ENCODE measurements at places on chromosomes 6 and 20.

GRCh38 chr6:124433387-124434160 is 528.7 kb upstream of the RNF217 start:
- DNase-seq: no peak

DNA sequence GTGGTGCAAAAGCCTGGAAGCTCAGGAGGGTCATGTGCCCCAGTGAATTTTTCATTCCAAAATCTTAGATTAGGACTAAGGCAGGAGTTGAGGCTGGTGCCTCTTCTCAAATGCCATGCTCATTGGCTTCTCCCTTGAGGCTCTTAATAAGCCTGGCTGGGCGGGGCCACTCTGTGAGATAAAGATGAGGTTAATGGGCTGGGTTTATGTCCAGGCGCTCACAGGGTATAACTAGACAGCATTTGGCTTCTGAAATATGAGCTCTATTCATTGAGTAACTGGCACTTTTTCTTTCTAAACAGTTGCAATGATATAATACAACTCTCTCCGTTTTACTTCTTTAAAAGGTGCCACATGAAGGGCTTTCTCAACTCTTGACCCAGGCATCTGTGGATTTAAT is 156.3 kb downstream of the SCML4 start:
- no peak for DNase-seq

GRCh38 chr6:117504478-117505144 is 22.1 kb downstream of the DCBLD1 start:
- DNase-seq: no peak

DNA sequence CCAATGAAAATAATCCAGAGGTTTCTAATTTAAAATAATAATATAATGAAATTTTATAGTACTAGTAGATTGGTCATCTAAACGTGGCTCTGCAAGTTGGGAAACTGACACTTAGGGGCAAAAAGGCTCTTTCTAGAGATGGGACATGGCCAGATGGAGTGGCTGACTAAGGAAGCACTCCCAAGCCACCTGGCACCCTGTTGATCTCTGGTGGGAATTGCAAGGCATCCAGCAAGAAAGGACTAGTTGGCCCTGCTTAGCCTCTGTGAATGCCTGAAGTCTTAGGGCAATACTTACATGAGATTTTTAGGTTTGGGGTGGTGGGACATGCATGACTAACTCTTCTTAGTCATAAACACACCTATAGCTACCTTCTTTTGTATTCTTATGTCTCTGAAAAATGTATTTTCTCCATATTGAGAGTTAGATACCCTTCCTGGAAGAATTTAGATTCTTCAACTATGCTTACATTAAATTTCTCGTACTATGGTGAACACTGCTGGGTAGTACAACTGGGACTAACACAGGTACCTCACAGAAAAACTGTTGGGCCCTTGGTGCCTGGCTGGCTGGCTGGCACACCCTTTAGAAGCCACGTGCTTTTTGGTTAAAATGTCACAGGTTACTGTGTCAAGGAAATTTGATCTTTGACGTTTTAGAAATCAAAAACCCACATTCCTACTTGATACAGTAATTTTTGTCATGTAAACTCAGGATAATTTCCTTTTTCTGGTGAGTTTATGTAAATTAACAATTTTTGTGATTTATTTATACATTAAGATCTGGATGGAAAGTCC is 25.0 kb upstream of the SH3BGRL2 start:
- no peak for DNase-seq

DNA sequence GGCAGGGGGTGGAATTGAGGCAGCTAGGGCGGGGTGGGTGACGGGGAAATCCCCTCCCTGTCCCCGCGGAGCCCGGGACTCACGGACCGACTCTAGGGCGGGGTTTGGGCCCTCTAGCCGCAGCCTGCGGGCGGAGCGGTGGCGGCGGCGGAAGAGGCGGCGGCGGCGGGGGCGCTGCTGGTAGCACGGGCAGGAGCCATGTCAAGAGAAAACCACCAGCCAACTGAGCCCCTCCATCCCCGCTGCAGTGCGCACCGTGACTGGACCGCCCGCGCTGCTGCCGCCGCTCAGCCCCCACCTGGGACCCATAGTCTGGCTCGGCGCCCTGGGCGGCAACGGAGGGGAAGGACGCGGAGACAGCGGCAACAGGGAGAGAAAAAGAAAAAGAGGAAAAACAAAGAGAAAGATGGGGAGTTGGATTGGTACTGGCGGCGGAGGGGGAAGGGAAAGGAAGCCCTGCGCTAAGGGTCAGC is 1.2 kb upstream of the C6orf62 start:
- DNase-seq: no peak

- no peak for DNase-seq
Measured at GRCh38 chr6:47200536-47201334, 109.0 kb downstream of the TNFRSF21 start.

GRCh38 chr6:67237277-67237676 is 1397.8 kb upstream of the ADGRB3 start:
- no peak for DNase-seq

GRCh38 chr6:34514593-34515472 is 41.3 kb downstream of the SPDEF start:
- DNase-seq: peak; percentile 46

- no peak for DNase-seq
Measured at GRCh38 chr6:19715167-19715551, 122.0 kb upstream of the ID4 start.

GRCh38 chr6:7136859-7137334 is 29.1 kb downstream of the RREB1 start:
- DNase-seq: no peak

GRCh38 chr6:110331816-110332215 is 26.3 kb downstream of the METTL24 start:
- DNase-seq: no peak

DNA sequence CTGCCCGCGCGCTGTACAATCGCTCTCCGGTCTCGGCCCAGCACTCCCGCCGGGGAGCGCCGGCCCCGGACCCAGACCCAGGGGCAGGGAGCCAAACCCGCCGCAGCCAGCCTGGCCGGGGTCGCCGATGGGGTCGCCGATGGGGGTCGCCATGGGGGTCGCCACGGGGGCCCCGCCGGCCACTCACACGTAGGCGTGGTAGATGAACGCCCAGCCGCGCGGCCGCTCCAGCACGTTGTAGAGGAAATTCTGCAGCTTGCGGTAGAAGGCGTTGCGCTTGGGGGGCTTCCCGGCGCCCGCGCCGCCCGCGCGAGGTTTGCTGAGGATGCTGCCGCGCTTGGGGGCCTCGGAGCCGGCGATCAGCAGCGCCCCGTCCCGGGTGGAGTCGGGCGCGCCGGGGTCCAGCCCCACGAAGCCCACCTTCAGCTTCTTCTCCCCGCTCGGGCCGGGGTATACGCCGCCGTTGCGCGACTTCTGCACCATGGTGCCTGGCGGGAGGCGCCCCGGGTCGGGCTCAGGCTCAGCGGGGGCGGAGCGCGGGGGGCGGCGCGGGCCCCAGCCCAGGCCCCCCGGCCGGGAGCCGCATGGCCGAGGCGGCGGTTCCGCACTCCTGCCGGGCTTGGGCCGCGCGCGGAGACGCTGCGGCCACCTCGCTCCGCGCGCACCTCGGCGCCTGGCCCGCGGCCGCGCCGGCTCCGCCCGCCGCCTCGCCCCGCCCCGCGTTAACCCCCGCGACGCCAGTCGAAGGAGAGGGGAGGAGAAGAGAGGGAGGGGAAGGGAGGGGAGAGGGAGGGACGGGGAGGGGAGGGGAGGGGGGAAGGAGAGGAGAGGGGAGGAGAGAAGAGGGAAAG is at the start of gene KCNQ2:
Gene KCNQ2, minus strand, starts transcription at position 675 of the 851 bp plus-strand sequence. Its CDS starts 192 bp downstream, at position 483.
- peak; percentile 86 for DNase-seq

DNA sequence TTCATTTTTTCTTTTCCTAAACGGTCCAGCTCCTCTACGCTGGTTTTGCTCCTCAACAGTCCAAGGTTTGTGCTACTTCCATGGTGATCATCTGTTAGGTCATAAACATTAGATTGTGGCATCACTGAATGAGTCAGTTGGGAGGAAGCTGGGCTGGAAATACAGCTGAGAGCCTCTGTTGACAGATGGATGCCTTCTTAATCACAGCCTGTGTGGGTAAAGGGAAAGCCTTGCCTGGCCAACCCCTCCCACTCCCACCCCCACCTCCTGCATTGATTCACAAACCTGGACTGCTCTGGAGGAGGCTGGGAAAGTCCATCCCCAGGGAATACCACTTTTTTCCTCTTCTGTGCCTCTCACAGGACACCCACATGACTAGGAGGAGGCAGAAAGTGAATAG is 180.6 kb upstream of the CCN2 start:
- DNase-seq: peak; percentile 58

DNA sequence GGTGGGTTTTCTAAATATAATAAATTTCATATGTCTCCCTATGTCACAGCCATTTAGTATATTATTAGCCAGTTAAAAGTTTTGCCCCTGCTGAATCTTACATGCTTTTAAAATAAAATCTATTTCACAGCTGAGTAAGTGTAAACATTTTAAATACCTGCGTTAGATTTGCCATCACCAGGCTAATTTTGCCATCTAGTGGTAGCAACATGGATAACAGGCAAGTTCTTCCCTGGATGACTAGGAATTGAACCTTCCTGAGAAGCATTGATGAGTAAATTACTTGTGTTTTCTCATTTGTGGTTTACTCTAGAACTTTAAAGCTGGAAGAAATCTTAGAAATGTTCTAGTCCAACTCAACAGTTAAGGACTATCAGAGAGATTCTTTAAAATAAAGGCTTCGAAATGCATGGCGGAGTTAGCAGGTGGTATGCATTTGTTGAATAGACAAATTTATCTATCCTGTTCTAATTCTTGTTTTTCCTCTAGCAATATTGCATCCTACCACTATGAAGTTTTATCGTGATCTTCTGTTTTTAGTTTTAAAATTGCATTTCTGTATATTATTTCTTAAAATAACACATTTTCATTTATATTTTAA is 2.6 kb downstream of the PRSS35 start:
- no peak for DNase-seq

DNA sequence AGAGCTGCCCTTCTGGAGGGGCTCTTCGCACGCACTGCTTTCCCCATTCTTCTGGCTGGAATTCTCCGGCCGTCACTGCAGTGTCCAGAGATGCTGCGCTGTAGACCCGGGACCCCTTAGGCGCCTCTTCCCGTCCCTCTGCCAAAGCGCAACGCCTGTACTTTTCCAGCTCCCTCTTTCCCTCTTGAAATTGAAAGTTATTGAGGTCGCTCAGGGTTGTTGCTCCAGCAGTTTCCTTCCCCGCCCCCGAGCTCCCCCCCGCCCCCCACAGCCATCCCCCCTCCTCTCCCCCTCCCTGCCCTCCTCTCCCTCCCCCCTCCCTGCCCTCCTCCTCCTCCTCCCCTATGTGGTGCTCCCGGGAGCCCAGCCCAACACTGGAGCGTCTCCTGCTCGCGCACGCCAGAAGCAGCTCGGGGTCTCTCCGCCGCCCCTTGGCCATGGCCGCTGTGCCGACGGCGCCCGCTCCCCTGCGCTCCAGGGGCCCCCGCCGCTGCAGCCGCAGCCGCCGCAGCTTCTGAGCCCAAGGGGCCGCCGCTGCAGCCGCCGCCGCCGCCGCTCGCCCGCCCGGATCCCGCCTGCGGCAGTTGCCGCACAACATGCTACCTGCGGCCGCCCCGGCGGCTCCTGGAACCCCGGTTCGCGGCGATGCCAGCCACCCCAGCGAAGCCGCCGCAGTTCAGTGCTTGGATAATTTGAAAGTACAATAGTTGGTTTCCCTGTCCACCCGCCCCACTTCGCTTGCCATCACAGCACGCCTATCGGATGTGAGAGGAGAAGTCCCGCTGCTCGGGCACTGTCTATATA is at the start of gene RSPO3:
Gene RSPO3, plus strand, starts transcription at position 374 of the 804 bp plus-strand sequence. CDS start 522 bp downstream, outside the sequence.
- DNase-seq: no peak

- DNase-seq: no peak
Measured at GRCh38 chr6:42009844-42010184, 40.5 kb upstream of the TAF8 start.

GRCh38 chr20:57091748-57092111 is 174.7 kb downstream of the BMP7 start:
- no peak for DNase-seq

DNA sequence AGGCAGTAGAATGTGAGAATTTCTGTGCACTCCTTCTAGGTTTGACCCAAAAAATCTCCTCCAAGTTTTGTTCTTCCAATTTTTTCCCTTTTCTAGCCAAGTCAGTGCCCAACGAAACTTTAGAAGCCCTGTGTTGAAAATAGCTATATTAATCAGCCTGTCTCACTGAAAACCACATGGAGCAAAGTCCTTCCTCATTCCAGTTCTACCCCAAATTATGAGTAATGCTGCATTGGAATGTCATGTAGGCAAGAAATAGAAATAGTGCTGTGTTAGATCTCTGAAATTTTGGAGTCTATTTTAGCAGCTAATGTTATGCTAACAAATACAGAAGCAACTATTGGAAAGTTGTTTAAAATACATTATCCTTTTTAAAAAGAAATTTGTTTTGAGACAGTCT is 725.5 kb downstream of the TBC1D32 start:
- no peak for DNase-seq

DNA sequence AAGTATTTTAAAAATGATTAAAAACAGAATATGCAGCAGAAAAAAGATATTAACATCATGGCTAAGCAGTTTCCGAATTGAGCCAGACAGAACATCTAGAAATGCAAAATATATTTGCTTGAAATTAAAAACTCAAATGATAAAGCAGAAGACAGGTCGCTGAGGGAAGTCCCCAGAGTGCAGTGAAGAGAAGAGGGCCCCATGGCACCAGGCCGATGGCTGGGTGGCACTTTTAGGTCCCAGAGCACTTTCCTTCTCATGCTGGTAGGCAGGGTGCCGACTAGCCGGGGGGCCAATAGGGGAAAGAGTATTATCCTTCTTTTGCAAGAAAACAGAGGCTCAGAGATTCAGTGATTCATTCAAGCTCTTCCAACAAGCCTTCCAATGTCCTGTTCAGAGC is 58.9 kb downstream of the MYH7B start:
- peak; percentile 61 for DNase-seq

DNA sequence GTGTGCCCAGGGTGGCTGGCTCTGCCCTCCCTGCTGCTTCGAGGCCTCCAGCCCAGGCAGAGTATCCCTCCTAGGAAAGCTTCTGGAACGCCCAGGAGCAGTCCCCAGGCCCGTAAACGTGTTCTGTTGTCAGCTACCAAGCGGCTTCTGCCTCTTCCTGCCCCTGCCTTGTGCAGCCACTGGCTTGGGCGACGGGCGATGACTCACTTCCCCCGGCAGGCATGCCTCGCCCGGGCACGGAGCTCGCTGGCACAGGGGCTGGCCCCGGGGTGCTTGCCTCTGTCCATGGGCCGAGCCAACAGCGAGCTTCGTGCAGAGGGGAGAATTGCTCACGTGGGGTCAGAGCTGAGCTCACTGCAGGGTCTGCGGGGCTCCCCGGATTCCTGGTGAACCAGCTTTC is 86.7 kb upstream of the THBS2 start:
- DNase-seq: peak; percentile 85

GRCh38 chr20:13022401-13023155 is 13.8 kb downstream of the SPTLC3 start:
- DNase-seq: no peak

DNA sequence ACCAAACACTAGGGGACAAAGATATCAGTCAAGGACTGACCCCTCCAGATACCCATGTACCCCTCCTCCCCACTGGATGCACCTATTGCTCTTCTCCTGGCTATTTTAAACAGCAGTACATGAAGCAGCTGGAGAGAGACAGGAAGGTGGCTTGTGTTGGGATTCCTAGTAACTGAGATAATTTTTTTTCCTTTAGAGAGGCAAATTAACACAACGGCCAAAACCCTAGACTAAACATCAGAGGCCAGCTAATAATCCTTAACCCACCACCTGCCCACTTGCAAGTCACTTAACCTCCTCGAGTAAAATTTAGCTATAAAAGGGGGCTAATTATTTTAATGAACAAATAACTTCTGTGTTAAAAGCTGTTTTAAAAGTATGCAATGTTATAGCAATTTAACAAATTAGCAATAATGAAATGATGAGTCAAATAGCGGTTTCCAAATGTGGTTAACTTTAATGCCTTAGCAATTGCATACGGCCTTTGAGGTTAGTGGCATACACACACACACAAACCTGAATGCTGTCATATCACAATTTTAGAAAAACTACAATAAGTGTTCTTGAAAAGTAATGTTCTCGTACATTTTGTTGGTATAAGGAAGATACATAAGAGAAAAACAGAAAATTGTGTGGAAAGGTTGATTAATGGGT is 151.7 kb downstream of the FRK start:
- DNase-seq: no peak
